Ureter (tissue), 1 donor: ENCODE measurements at places on chromosomes 5 and 9.

DNA sequence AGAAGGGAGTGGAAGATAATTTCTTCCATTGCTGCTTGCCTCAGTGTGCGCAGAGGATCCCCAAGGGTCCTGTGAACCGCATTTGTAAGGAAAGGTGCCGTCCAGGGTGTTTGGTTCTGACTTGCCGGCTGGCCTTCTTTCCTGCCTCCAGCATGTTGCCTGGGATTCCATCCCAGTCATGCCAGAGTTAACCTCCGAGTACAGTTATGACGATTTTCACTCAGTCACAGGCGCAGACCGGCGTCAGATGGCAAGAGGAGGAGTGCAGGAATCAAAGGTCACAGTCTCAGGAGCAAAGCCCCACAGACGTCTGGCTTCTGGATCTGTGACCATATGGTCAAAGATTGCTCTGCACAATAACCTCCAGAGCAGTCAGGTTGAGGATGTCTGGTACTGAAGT, 5.9 kb upstream of the GADD45G start:
- DNase-seq = no peak

DNA sequence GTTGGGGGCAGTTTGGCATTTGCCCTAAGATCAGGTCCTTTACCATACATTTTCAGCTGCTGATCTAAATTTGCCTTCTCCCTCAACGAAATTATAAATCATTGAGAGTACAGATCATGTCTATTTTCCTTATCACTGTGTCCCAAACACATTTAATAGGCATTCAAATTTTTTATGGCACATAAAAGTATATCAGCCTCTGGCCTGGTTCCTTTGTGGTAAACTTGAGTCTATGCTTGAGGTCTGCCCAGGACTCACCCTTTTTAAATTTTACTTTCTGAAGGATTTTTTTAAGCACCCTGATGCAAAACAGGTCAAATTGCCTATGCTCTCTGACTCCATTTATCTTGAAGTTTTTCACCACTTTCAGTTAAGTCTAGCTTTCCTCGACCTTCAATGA, 163.6 kb upstream of the GRIN3A start:
- no peak for DNase-seq

DNA sequence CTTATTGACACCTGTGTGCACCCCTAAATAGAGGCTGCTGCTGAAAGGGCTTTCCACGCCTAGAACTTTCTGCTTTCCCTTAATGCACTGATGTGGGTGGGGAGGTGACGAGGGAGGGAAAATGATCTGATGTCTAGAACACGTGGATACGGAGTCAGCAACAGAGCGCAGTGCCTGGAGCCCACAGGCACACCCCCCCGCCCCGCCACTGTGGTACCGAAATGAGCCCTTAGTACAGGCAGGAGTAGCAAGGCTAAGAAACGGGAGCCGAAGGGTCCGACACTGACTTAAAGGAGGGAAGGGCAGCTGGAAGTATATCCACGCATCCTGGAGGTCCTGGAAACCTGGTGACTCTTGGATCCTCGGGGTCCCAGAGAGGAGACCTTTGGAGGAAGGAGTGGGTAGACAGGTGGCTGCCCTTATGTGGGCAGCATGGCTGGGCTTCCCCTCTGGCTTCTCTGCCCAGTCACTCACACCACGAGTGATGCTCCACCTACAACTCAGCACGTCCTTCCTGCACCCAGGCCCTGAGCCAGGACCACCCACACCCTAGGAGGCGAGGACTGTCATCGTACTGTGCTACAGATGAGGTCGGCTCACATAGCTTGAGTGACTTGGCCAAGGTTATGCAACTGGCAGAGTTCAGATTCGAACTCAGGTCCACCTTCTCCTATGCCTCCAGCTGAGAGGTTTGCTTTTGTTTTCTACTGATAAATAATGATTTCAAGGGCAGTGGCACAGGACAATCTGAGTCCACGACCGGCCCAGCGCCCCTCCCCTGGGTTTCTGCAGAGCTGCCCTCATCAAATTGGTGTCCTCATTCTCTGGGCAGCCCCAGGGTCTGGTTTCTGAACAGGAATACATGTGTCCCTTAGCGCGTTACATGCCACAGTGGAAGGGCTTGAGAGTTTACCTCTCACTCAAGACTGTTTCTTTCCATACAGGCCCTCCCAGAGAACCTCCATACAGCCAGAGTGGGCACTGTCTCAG, 4.7 kb upstream of the VAV2 start:
- DNase-seq = no peak

- DNase-seq = no peak
These were observed 471.9 kb upstream of the RGMB start for GRCh38 chr5:98301547-98301946.

GRCh38 chr9:94866770-94867169, 140.3 kb downstream of the AOPEP start:
- no peak for DNase-seq

GRCh38 chr9:15711931-15712330, 159.1 kb downstream of the CCDC171 start:
- no peak for DNase-seq

DNA sequence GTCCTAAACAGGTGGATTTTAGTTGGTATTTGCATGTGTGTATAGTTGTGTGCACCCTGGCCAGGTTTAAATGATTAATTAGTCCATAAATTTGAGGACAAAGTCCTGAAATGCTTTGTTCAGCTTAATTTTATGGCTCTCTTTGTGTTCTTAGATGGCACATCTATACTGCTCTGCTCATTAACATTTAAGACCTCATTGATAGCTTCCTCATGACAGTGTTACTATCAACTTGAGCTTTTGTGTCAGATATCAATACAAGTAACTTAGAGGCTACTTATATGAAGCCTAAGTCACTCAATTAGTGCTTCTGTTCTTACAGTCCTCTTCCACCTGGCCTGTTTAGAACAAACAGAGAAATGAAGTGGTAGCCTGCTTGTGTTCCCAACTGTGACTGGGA, 240.9 kb downstream of the TRPM3 start:
- DNase-seq = no peak

DNA sequence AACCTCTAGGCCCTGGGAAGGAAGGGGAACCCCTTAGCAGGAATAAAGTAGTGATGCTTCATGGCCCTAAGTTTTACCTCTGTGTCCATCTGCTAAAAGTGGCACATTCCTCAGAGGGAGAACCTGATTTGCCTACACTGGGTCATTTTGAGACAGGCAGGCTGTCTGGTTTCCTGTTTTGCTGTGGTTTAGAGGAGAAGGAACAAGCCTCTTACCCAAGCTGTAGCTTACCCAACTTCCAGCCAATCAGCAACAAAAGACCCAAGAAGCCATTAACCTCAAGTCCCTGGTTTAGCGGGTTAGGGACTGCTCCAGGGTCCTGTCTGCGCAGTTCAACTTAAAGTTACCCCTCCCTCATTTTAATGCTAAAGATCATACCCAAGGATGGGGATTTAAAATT, 411.0 kb downstream of the MAT2B start:
- DNase-seq = no peak

GRCh38 chr5:2136728-2137333, 254.1 kb upstream of the IRX4 start:
- DNase-seq = no peak

- DNase-seq = no peak
These were observed 665.7 kb downstream of the DNAH5 start for GRCh38 chr5:13278811-13279210.

GRCh38 chr5:119515192-119515591, 62.9 kb downstream of the HSD17B4 start:
- DNase-seq = no peak
